ENCODE measurements at places on chromosomes 7 and 10.
A peak's percentile ranks its signal among the peaks of the same experiment; 100 is the strongest.

- DNase-seq, result no peak
Measured at GRCh38 chr7:100353685-100354330, 4.1 kb upstream of the PILRB start.

DNA sequence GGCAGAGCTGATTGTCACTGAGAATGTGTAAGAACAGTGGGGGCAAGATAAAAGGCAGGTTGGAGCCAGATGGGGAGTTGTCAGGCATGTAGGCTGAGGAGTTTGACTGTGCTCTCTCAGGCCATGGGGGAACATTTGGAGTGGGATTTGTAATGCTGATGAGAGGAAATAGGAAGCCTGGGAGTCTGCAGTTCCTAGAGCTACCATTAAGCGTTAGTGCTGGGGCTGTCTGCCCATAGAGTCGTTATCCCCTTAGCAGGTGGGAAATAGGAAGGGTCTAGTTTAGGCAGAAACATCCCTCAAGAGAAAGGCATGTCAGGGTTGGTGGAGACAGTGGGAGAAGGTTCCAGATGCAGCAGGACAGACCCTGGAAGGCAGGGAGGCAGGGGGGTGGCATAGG lies 75.5 kb downstream of the RPS24 start:
- DNase-seq, result no peak

DNA sequence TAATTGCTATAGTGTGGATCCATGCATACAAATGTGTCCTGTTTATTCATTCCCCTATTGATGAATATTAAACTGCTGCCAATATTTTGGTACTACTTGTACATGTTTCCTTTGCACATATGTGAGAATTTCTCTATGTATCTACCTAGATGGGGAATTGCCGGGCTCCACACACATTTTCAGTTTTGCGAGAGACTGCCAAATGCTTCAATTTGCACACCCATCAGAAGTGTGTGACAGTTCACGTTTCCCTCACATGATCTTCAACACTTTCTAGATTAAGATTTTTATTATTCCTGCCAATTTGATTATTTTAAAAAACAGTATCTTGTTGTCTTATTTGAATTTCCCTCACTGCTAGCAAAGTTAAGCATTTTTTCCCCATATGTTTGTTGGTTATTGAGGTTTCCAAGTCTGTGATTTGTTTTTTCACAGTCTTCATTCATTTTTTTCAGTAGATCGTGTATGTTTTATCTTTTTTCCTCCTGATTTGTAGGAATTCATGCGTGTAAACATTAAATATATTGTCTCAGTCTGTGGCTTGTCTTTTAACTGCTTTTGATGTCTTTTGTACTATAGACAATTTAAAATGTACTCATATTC lies 2.4 kb upstream of the KLF14 start:
- no peak for DNase-seq

DNA sequence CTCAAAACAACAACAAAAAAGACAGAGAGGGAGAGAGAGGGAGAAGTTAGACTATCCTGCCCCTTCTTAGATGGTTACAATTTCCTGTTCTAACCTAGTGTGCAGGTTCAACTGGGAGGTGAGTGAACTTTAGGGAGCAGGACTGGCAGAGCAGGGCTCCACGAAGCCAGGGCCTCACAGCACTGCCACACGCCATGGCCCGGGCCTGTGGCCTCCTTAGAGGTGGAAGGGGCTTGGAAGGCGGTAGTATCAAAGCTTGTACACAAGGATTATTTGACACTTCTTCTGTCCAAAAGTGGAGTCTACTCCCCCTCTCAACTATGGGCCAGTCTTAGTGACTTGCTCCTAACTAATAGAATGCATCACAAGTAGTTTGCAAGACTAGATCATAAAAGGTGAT lies 62.9 kb upstream of the TMEM72 start:
- DNase-seq, result no peak

DNA sequence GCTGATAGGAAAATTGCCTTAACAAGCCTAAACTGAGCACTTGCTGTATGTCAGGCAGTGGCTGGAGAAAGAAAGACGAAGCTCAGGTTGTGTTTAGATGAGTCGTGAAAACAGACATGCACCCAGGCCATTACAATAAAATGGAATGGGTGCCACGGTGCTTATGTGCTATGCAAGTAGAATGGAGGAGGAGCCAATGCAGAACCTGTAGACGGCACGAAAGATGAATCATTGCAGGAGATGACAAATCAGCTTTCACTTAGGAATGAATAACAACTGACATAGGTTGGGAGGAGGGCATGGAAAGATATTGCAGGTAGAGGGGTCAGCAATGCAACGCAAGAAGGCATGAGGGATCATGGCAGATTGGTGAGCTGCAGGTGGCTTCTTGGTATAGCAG lies 61.2 kb upstream of the ARHGAP21 start:
- DNase-seq, result no peak

GRCh38 chr7:123918309-123918708 lies 6.7 kb upstream of the SPAM1 start:
- no peak for DNase-seq

DNA sequence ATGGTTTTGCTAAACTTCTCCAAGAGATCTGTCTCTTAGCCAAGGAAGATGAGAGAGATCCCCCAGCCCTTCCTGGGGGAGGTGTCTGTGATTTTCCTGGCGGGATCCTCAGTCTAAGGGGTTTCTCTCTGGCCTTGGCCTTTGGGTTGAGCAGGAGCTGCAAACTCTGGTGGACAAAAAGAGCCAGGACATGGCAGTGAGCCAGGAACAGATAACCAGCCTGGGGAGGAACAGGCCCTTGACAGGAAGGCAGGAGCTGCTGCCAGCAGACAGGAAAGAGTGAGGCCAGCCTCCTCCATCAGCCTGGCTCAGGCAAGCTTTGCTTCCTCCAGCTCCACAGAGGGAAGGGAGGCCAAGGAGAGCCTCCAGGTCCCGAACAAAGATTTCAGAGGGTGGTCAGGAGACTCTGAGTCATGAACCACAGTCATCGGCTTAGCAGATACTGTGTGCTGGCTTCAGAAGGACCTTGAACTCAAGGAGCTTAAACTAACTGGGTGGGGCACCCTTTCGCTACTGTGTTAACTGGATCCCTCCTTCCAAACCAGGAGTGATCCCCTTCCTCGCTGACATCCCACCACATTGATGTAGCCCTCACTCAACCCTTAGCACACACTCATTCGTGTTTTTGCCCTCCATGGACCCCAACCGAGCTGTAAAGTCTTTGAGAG lies 34.7 kb downstream of the DDIT4 start:
- no peak for DNase-seq

DNA sequence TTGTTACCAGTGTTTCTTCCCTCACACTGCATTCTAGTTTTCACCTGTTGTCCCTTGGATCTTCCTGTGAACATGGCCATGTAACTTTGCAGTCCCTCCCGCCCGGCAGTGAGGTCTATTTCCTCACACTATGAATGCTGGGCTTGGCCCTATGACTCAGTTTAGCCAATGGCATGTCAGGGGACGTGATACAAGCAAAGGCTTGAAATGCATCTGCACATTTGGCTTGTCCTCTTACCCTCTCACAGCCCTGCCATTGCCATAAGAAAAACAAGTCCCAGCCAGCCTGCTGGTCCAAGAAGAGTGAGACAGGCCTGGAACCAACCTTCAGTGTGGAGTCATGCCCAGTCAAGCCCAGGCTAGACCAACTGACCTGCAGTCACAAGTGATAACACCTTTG lies 17.1 kb upstream of the EZH2 start:
- no peak for DNase-seq

DNA sequence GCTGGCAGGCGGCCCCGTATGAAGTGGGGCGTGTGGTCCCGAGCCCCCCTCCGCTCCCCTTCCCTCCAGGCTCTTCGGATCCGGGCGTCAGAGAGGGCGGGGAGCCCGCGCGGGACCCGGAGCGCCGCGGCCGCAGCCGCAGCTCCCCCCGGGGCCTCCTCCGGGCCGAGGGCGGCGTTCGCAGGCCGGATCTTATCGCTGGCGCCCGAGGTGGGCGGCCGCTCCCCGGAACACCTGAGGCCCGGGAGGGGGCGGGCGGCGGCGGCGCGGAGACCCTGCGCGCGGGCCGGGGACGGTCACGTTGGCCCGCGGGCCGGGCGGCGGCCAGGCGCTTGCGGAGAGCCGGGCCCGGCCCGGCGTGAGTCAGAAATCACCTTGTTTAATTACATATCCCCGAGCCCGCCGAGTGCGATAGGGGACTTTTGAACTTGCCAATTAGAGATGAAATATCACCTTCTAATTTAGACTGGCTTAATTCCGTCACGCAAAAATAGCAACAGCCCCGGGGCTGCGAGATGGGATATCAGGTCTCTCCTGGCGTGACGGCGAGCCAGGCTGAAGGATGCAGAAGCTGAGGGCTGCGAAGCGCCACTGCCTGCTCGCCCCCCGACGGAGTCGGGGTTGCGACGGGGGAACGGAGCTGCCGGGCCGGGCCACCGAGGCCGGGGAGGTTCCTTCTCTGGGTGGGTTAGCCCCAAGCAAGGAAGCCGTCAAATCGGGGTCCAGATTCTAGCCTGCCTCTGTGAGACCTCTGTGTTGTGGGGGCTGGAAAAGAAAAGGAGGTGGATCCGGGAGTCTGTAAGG lies 43.4 kb downstream of the LDB3 start:
- DNase-seq, result peak; percentile 20

- no peak for DNase-seq
Measured at GRCh38 chr7:132446666-132447278, 129.5 kb downstream of the PLXNA4 start.

DNA sequence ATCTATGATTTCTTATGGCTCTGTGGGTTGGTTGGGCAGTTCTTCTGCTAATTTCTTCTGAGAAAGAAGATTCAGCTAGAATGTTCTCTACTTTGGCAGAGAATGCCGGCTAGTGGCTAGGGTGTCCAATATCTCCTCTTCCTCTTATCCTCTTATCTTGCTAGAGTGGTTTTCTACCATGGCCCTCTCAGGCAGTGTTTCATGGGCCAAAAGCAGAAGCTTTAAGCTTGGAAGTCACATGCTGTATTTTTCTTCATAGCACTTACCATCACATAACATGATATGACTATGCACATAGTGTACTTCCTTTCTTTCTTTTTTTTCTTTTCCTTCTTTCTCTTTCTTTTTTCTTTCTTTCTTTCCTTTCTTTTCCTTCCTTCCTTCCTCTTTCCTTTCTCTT lies 140.0 kb downstream of the ITGB8 start:
- DNase-seq, result no peak

GRCh38 chr7:112083776-112084355 lies 122.3 kb downstream of the DOCK4 start:
- DNase-seq, result no peak

- DNase-seq, result no peak
Measured at GRCh38 chr10:97138174-97138573, 47.6 kb downstream of the SLIT1 start.

DNA sequence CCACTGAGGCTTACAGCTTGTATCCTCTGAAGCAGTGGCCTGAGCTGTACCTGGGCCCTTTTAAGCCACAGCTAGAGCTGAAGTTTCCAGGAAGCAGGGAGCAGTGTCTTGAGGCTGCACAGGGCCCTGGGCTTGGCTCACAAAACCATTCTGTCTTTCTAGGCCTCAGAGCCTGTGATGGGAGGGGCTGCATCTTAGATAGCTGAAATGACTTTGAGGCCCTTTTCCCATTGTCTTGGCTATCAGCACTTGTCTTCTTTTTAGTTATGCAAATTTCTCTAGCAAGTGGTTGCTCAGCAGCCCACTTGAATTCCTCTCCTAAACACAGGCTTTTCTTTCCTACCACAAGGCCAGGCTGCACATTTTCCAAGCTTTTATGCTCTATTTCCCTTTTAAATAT lies 864.2 kb downstream of the REEP3 start:
- DNase-seq, result no peak

DNA sequence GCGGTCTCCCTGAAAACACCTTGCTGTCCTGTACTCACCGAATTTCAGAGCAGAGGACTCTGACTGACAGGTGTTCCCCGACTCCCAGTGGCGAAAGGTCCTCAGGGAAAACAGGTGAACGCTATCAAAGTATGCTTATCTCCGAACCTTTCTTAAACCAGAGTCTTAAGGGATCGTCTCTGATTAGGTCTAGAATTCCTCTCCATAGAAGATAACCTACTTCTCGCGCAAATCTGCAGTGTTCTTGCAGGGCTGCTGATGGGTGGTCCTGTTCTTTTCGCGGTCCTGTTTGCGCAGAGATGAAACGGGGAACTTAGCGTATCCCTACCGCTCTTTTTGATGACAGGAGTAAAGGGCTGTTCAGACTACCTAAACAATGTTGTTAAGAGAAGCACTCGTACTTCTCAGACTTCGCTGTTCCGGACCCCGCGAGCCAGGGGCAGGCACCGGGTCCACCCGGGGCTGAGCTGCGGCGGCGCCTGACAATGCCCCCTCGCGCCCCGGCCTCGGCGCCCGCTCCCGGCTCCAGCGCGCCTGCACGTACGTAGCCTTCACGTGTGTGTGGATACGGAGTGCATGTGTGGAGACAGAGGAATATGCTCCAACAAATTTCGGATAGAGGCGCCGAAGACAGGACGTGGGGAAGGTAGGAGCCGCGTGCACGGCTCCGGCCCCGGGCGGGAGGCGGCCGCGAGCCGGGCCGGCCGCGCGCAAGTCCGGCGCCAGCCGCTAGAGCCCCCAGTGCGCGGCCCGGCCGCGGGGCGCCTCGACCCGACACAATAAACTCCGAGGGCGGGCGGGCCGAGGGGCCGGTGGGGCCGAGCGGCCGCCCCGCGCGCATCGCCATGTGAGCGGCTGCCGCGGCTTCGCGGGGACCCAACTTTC lies 766 bp upstream of the ZMYND11 start:
- no peak for DNase-seq

DNA sequence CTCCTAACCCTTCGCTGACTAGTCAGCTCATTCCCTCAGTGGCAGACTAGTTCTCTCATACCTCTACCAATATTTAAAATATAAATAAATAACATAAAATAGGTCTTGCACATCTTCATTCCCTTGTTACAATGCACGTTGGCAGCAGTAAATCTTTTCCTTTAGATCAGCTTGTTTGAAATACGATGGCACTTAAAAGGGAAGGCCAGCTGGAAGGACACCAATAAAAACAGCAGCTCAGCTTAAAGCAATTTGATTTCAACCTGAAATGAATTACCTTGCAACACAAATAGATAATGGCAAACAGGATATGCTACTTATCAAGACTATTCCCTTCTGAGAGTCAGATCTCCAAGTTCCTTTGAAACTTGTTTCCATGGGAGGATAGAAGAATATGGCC lies 321.8 kb downstream of the GFRA1 start:
- DNase-seq, result no peak

DNA sequence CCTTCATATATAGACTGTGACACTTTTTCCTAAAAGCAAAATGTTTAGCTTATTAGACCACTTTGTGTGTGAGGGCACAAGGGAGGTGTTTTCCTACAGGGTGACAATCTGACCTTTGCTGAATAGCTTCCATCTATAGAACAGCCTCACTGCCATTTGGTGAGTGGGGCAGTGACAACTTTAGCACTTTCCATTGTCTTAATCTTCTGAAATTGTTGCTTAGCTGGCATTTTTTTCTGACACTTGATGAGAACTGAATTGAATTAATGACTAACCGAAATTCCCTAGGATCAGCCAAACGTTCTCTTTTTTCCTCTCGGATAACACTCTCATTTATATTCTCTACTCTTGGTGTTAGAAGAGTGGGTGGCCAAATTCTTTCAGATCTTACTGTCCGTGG lies 30.2 kb downstream of the KDM7A start:
- no peak for DNase-seq

- DNase-seq, result no peak
Measured at GRCh38 chr7:55108818-55109217, 90.0 kb downstream of the EGFR start.
